ENCODE measurements at places on chromosomes 4 and X.

- H3K27me3 ChIP-seq: peaks cover 2% of the 10 kb centered on the region
- no peak for DNase-seq
- no peak overlapping the region for H3K4me3 ChIP-seq
- H3K36me3 ChIP-seq: no peaks in the 10 kb centered on the region
- H3K4me1 ChIP-seq: no peaks in the 10 kb centered on the region
- H3K27ac ChIP-seq: no peak overlapping the region
Observed at GRCh38 chrX:155774387-155774786, 106.8 kb upstream of the VAMP7 start.

GRCh38 chr4:122827258-122827878 lies 737 bp downstream of the FGF2 start:
- H3K4me1 ChIP-seq: peaks cover 34% of the 10 kb centered on the region
- H3K36me3 ChIP-seq: no peaks in the 10 kb centered on the region
- peak overlapping the region; percentile 78 for H3K4me3 ChIP-seq
- peak; percentile 21 for DNase-seq

- H3K36me3 ChIP-seq: peaks cover 2% of the 10 kb centered on the region
- no peaks in the 10 kb centered on the region for H3K27me3 ChIP-seq
- no peaks in the 10 kb centered on the region for H3K4me1 ChIP-seq
- DNase-seq: no peak
- H3K4me3 ChIP-seq: no peak overlapping the region
- no peak overlapping the region for H3K27ac ChIP-seq
Observed at GRCh38 chr4:151690876-151691275, 69.9 kb downstream of the GATB start.

DNA sequence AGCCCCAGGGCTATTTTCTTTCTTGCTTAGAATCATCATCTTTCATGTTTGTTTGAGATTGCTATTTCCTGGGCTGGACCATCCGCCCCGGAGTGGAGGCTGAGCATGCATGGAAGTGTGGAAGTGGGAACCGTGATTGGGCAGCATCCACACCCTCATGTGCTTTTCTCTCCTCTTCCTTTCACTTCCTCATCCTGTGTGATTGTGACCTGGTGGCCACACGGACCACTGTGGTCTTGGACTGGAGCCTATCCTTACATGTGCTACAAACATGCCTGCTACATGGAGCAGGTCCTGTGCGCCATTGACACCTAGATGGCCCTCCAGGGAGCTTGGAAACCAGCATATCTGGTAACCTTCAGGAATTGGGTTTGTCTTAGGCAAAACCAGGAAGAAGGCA lies 175.9 kb upstream of the LCORL start:
- no peaks in the 10 kb centered on the region for H3K36me3 ChIP-seq
- H3K4me3 ChIP-seq: no peak overlapping the region
- no peaks in the 10 kb centered on the region for H3K27me3 ChIP-seq
- no peak for DNase-seq

GRCh38 chr4:125254106-125254505 lies 60.6 kb upstream of the FAT4 start:
- no peak overlapping the region for H3K27ac ChIP-seq
- DNase-seq: no peak
- H3K36me3 ChIP-seq: no peaks in the 10 kb centered on the region
- no peak overlapping the region for H3K4me3 ChIP-seq
- H3K4me1 ChIP-seq: no peaks in the 10 kb centered on the region

GRCh38 chr4:98092833-98093439 lies 50.3 kb downstream of the STPG2 start:
- H3K36me3 ChIP-seq: no peaks in the 10 kb centered on the region
- no peaks in the 10 kb centered on the region for H3K4me1 ChIP-seq
- peaks cover 8% of the 10 kb centered on the region for H3K27me3 ChIP-seq
- DNase-seq: no peak
- H3K27ac ChIP-seq: no peak overlapping the region

DNA sequence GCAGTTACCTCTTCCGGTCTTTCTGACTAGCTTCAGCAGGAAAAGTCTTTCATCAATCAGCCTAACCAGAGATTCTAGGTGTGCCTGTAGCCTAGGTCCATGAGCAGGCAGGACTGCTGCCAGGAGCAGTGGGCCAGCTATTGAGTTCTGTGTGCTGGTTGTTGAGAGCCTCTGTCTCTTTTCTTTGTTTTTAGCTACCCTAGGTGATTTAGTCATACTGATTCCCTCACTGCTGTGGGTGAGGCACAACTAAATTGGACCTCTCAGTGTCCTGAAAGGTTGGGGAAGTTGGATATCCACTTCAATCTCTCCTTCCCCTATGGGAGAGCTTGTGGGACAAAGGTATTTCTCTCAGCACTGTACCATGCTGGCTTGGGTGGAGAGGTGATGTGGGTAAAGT lies 354.9 kb downstream of the GPAT3 start:
- no peak for DNase-seq
- no peaks in the 10 kb centered on the region for H3K36me3 ChIP-seq
- H3K27me3 ChIP-seq: peaks cover 4% of the 10 kb centered on the region
- no peak overlapping the region for H3K4me3 ChIP-seq
- no peak overlapping the region for H3K27ac ChIP-seq

DNA sequence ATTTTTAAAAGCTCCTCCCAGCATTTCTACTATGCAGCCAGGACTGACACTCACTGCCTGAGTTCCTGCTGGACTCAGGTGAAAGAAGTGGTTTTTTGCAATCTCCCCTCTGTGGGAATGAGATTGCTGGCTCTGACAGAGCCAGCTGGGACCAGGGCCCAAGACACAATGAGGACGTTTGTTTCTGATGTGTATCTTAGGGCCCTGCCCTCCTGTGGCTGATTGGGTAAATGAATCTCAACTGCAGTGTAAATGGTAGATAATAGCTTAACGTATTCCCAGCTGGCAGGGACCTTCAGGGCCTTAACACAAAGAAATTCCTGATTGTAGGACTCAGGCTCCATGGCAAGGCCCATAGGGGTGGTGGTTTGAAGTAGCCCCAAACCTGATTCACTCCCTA lies 85.8 kb upstream of the PRPS1 start:
- peaks cover 10% of the 10 kb centered on the region for H3K27me3 ChIP-seq
- DNase-seq: no peak
- no peaks in the 10 kb centered on the region for H3K4me1 ChIP-seq
- no peak overlapping the region for H3K27ac ChIP-seq
- H3K36me3 ChIP-seq: no peaks in the 10 kb centered on the region
- no peak overlapping the region for H3K4me3 ChIP-seq

DNA sequence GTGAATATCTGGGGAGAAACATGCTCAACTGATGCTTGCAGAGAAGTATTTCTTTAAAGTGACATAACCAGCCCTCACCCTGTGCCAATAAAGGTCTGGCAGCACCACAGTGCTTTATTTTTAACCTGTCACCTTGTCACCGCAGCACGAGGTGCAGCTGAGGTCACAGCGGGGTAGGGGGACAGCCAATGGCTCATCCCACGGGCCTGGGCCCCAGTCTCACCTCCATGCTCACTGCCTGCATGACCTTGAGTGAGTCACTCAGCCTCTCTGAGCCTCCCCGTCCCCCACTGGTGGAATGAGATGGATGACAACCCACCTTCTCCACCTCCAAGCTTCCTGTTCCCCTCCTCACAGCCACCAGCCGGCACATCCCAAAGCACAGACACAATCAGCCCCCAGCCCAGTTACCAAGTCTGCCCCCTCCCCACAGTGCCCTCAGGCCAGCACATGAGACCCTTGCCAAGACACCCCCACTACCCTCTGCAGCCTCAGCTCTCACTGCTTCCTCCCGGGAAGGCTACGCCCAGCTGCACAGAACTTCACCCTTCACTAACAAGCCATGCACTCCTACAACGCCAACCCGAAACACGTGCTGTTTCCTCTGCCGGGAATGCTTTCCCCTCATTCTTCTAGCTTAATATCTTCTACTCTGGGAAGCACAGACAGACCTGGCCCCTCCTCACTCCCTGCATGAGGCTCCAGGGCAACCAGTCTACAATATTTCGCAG lies 24.9 kb upstream of the MAN2B2 start:
- H3K4me1 ChIP-seq: no peaks in the 10 kb centered on the region
- H3K27me3 ChIP-seq: peaks cover 6% of the 10 kb centered on the region
- no peak overlapping the region for H3K4me3 ChIP-seq
- H3K27ac ChIP-seq: no peak overlapping the region

GRCh38 chrX:8689473-8689872 lies 42.5 kb downstream of the ANOS1 start:
- no peak overlapping the region for H3K4me3 ChIP-seq
- no peaks in the 10 kb centered on the region for H3K36me3 ChIP-seq
- H3K27me3 ChIP-seq: peaks cover 3% of the 10 kb centered on the region
- H3K27ac ChIP-seq: no peak overlapping the region

DNA sequence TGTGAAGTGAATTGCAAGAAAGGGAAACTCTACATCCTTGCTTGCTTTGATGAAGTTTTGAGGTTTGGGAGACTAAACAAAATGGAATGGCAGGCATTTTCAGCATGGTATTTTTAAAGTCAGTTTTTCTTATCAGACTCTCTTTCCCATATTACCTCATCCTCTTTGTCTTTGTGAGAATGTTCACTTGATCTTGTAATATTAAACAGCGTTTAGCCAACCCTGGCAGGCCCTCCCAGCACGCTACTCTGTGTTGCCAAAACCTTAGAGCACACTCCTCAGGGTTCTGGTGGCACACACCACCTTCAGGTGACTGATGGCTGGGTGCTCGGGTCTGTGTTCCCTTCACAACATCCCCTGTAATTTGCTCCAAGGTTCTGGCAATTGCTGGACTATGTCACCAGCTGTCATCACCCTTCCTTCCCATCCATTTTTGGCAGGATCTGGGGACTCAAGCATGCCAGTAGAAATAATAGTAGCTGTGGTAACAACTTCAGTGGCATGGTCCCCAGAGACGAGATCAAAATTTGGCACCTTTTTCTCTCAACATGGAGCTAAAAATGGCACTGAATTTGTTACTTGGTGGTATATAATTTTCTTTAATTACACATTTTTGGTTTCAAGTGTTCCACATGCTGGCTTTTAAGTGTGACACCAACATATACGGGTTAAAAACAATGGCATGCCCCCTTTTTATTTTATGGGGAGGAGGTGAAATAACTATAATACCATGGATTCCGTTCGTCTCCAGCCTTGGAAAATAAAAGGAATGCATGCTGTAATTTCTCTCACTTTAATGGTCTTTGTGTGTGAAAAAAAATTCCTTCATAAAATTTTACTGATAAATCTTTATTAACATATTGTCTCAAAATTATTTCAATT lies 273.1 kb downstream of the DCTD start:
- no peaks in the 10 kb centered on the region for H3K36me3 ChIP-seq
- no peak overlapping the region for H3K27ac ChIP-seq
- no peak overlapping the region for H3K4me3 ChIP-seq
- no peak for DNase-seq

GRCh38 chrX:66635360-66635759 lies 3.5 kb downstream of the EDA2R start:
- H3K4me3 ChIP-seq: no peak overlapping the region
- H3K4me1 ChIP-seq: peaks cover 15% of the 10 kb centered on the region
- no peak overlapping the region for H3K27ac ChIP-seq
- no peak for DNase-seq

- H3K4me3 ChIP-seq: no peak overlapping the region
- no peaks in the 10 kb centered on the region for H3K27me3 ChIP-seq
- H3K27ac ChIP-seq: no peak overlapping the region
- no peaks in the 10 kb centered on the region for H3K4me1 ChIP-seq
- no peaks in the 10 kb centered on the region for H3K36me3 ChIP-seq
- no peak for DNase-seq
Observed at GRCh38 chr4:144411700-144412099, 234.3 kb upstream of the HHIP start.

GRCh38 chr4:168876106-168876505 lies 133.9 kb downstream of the CBR4 start:
- H3K27me3 ChIP-seq: peaks cover 39% of the 10 kb centered on the region
- H3K27ac ChIP-seq: no peak overlapping the region
- H3K4me3 ChIP-seq: no peak overlapping the region
- peaks cover 8% of the 10 kb centered on the region for H3K36me3 ChIP-seq

DNA sequence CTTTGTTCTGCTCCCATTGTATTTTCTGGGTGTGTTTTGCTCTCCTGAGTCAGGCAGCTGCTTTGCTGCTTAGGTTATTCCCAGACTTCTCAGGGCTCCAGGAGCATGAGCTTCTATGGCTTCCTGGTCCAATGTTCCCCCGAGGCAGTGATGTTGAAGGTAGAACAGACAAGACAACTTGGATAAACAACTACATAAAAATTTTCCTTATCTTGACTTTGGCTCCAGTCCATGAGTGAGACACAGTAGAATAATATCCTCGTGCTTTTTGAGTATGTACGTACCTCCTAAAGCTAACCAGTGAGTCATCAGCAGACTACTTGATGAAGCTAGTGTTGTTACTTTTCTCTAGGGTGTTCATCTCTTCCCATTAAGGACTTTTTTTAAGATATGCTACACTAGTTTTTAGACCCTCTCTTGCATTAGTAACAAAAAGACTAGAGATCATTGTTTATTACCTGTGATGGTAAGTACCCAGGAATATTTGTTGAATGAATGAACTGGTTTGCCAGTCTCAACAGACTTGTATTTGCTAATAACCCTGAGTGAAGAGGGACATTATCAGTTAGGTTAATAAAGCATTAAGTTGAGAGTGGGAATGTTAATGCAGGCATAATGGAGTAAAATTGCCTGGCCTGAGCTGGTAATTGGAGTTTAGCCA lies 131.9 kb downstream of the FHIP1A start:
- no peak overlapping the region for H3K27ac ChIP-seq
- H3K4me1 ChIP-seq: no peaks in the 10 kb centered on the region
- no peaks in the 10 kb centered on the region for H3K27me3 ChIP-seq
- H3K36me3 ChIP-seq: no peaks in the 10 kb centered on the region
- H3K4me3 ChIP-seq: no peak overlapping the region
- DNase-seq: no peak

DNA sequence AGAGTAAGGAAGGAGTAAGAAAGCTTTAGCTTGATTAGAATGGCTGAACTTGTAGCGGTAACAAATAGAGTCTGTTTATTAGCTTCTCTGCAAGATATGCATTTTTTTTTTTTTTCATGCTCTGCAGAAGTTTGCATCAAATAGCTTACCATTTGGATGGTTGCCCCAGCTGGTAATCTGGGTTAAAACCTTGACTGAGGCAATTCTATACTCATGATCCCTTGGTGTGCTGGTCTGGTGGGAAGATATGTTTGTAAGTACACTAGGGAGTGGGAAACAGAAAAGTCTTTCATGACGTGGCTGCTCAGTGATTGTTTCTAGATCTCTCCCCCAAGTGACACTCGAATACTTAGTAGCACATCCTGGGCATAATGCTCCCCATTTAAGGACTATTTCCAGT lies 32.1 kb downstream of the SEPTIN11 start:
- peaks cover 17% of the 10 kb centered on the region for H3K27me3 ChIP-seq
- H3K27ac ChIP-seq: no peak overlapping the region
- H3K4me1 ChIP-seq: peaks cover 57% of the 10 kb centered on the region
- no peak overlapping the region for H3K4me3 ChIP-seq

GRCh38 chr4:102683881-102684609 lies 76.7 kb downstream of the MANBA start:
- no peak for DNase-seq
- no peak overlapping the region for H3K27ac ChIP-seq
- no peaks in the 10 kb centered on the region for H3K4me1 ChIP-seq

GRCh38 chr4:155805016-155805415 lies 46.2 kb downstream of the GUCY1B1 start:
- no peak overlapping the region for H3K4me3 ChIP-seq
- peaks cover 2% of the 10 kb centered on the region for H3K27me3 ChIP-seq
- H3K27ac ChIP-seq: no peak overlapping the region
- no peak for DNase-seq
- H3K4me1 ChIP-seq: no peaks in the 10 kb centered on the region

Data from activated T-helper 1 cell treated with anti-CD3 and anti-CD28 coated beads, Interleukin-12 subunit alpha, Interleukin-12 subunit beta, Interleukin-2, Interleukin-4 antibody, amounts not matched to agents 30 ng/mL and 10 ng/mL and 1 ng/mL, durations not matched to agents 14 hours and 24 hours and 36 hours (primary cell).